ENCODE measurements at places on chromosomes 6 and 20. TPM values are rescaled to one million over a fixed set of nuclear protein-coding genes. Genes with fewer than 3 reads are reported as not detected.
A peak's percentile ranks its signal among the peaks of the same experiment; 100 is the strongest.

GRCh38 chr6:6516666-6517458 lies 71.7 kb upstream of the LY86 start:
- no peak for DNase-seq

DNA sequence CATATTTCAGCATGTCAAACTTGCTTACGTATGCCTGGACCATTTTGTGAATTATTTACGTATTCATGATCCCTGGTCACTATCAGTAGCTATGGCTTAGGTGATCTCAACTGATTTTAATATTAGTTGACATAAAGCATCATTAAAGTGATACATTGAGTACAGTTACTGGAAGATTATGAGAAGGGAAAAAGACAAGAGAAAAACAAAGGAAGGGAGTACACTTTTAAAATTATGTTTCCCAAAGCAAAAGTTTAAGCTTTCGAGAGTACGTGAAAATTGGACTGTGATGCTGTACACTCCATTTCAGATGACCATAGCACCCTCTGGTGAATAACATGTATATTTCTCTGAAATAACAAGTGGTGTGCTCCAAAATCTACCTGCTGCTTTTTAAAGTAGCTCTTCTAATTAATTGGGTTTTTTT lies 215.0 kb upstream of the HSF2 start:
- no peak for DNase-seq

DNA sequence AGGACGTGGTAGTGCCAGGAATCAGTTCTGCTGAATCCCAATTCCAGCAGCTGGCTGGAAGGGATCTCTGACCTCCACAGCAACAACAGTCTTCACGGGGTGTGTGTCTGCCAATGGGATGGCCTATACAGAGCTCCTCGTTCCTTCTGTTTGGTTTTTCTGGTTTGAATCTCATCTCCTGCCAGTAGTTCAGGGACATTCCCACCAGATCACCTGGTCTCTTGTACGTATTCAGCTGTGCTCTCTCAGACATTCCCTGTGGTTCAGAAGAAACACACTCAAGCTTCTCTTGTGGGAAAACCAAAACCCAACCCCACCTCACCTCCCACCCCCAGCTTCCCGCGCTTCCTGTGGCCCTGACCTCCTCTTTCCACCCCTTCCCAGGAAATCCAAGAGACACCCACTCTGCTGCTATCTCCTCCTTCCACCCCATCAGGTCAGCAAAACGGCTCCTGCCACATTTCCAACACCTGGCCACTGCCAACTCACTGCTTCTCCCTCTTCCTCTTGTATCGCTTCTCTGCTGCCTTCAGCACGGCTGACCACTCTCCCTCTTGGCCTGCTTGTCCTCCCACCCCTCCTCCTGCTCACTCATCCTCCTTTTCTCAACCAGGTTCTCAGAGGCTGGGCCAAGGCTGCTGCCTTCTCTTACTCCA lies 63.3 kb upstream of the PTGIS start:
- DNase-seq = no peak

- no peak for DNase-seq
Observed at GRCh38 chr6:119856136-119856535, 506.6 kb upstream of the MAN1A1 start.

DNA sequence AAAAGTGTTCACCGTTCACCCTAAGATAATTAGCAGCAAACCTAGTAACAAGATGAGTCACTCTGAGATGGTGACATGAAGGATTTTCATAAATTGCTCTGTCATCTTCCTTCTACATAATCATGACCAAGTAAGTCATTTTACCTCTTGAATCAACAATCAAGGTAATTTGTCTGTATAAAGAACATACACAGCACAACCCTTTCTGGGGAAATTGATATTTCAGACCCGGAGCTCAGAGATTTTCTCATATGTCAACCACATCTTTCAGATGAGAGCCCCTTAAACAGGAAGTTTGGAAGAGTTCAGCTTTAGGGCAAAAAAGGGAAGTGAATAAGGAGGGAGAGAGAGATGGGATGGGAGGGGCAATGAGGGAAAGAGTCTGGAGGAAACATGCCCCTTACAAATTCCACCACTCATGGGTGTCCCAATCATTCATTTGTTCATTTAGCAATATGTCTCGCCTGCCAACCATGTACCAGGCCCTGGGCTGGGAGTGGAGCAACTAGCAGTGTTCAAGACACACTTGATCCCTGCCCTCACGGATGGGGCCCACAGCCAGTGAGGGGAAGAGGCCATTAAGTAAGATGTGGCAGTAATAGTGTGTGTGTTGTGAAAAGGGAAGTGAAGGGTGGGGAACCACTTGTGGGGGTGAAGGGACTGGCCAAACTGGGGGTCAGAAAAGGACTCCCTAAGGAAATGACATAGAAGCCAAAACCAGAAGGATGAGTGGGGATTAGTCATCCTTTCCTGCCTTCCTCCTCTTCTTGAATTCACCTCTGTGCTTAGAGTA lies 190.9 kb downstream of the MAFB start:
- DNase-seq = peak; percentile 45

GRCh38 chr20:34904202-34904621 lies 27.8 kb downstream of the ACSS2 start:
- DNase-seq = no peak

GRCh38 chr6:48630511-48630910 lies 519.5 kb upstream of the PTCHD4 start:
- no peak for DNase-seq

Gene DYNLT2
- 5.0 TPM for total RNA-seq

DNA sequence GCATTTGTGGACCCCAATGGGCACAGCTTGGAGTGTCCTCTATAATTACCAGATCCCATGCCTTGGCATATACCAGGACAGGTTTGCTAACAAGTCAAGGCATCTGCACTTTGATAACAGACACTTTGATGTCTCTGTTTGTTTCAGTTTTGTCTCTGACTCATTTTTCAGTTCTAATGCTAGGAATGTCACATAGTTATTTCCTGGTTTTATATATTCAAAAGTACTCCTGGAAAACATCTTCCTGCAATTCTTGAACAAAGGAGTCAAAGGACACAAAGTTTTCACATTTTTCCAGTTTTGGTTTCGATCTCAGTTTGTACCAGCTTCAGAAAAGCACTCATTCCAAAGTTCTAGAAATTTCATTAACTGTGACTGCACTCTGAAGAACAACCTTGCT lies 188.1 kb downstream of the FOXC1 start:
- DNase-seq = no peak

DNA sequence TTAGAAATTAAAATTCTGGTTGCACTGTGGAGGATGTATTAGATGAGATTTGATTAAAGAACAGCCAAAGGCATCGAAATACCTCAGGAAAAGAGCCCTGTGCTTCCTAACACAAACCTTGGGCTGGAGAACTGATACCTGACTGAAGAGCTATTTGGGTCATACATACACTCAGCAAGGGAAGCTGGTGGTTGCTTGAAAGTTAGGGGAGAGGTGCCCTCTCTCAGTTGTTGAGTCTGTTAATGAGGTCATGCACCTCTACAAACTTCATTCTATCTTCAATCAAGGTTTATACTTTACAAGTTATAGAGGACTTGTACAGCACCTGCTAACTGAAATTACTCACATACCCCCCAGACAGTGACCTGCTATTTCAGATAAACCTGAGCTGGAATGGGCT lies 25.5 kb downstream of the FAM184A start:
- no peak for DNase-seq

Gene ZBTB46
- 20.4 TPM for total RNA-seq

Gene RBM24
- 4.2 TPM for total RNA-seq

DNA sequence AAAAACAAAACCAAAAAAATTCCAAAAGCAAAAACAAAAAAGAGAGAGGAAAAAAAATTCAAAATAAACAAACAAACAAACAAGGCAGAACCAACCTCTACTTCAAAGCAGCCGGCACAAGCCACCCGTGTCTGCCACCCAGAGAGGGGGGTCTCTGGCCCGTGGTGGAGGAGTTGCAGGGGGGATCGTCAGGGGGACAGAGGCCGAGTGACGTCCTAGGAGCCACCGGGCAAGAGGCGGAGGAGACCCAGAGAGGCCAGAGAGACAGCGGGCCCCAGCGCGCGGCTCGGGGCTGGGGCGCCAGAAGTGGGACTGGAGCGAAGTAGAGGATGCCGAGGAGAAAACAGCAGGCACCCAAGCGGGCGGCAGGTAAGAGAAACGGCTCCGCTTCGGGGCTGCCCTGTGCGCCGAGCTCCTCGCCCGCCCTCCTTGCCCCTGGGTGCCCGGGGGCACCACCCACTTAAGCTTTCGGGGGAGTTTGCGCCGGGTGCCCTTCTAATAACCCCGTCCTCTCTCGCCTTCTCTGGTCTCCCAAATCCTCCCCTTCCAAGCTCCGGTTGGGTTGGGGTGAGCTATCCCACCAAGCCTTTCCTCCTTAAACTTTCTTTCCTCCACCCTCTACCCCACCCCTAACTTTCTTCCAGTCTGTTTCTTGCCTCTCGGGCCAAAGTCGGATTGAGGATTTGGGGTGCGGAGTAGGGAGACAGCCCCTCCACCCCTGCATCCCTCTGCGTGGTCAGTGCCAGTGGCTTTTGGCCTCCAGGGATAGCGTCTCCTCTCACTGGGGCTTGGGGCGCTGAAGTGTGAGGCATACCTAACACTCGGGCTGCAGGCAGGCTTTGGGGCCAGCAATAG lies 1.0 kb downstream of the TSHZ2 start:
- no peak for DNase-seq

Gene C6orf52
- not detected for total RNA-seq

Gene DUSP15
- 31.8 TPM for total RNA-seq

DNA sequence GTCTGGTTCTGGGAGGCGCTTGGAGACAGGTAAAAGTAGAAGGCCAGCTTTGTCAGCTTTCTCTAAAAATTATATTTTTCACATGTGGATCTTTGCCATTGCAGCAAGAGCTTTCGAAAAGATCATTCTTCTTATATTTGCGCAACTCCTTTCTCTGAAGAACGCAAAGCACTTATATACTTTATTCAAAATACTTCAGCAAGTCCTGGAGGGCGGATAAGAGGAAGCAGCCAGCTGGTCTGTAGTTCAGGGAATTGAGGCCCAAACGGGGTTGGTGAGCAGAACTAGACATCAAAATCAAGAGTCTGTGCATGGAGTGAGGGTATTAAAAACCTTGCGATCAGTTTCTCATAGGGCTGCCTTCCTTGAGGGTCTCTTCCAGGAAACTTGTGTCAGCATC lies 182.3 kb downstream of the DTNBP1 start:
- DNase-seq = no peak

DNA sequence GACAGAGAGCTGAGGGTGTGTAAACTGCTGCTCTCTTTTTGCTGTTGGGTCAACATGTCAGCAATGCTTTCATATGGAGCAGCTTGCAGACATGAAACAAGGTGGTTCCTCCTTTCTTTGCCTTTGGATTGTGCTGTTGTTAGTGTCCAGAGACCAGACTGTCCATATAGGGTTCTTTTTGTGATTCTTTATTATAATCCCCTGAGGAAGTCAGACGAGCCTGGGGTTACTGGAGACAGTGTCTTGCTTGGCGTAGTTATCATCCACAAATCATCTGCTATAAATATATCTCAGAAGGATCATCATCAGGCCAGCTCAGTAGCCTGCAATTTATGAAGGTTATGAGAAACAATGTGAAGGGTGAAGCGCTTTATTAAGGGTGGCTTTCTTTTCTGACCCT lies 2.3 kb upstream of the ADGRB3 start:
- no peak for DNase-seq

- DNase-seq = no peak
Observed at GRCh38 chr6:14062345-14063029, 55.1 kb upstream of the CD83 start.

DNA sequence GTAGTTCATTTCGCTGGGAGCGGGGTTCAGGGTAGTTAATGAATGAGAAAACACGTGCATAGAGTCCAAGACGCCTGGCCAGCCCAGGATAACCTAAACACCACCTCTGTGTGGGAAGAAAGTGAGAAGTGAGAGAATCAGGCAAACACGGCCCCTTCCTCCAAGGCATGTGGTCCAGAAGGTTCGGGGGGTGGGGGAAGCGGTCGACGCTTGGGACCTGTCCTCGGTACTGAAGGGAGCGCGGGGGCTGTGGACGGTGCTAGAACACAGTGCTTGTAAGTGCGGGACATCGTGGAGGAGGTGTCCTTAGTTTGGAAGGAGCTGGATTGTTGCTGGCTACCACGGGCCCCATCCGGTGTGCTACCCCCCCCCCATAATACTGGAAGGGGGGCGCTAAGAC lies 1.7 kb upstream of the VSTM2L start:
- no peak for DNase-seq

Gene ADGRB3
- total RNA-seq = 9.6 TPM

GRCh38 chr6:170024940-170025339 lies 265.9 kb downstream of the DLL1 start:
- DNase-seq = no peak

DNA sequence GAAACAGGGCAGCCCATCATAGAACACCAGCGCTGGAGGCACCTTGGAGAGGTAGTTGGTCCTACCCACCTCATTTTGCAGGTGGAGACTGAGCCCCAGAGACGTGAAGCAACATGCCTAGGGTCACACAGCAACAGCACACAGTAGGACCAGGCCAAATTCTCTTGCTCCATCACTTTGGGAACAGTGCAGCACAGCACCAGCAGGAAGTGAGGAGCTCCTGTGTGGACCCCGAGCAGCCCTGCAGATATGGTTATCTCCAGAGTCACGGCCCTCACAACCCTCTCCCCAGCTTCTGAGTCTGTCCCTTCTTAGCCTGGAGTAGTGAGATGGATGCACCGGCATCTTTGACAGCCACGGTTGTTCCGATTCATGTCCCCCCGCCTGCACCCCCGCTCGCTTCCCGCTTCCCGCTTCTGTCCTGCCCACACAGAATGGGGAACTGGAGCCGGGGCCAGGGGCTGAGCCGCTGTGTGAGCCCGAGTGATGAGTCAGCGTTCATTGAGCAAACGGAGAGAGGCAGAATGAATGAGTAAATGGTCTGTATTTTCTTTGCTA lies 72.6 kb upstream of the DUSP22 start:
- DNase-seq = peak; percentile 38

Gene ZNF334
- total RNA-seq = 5.1 TPM

- no peak for DNase-seq
Observed at GRCh38 chr6:14110001-14110818, 7.4 kb upstream of the CD83 start.

DNA sequence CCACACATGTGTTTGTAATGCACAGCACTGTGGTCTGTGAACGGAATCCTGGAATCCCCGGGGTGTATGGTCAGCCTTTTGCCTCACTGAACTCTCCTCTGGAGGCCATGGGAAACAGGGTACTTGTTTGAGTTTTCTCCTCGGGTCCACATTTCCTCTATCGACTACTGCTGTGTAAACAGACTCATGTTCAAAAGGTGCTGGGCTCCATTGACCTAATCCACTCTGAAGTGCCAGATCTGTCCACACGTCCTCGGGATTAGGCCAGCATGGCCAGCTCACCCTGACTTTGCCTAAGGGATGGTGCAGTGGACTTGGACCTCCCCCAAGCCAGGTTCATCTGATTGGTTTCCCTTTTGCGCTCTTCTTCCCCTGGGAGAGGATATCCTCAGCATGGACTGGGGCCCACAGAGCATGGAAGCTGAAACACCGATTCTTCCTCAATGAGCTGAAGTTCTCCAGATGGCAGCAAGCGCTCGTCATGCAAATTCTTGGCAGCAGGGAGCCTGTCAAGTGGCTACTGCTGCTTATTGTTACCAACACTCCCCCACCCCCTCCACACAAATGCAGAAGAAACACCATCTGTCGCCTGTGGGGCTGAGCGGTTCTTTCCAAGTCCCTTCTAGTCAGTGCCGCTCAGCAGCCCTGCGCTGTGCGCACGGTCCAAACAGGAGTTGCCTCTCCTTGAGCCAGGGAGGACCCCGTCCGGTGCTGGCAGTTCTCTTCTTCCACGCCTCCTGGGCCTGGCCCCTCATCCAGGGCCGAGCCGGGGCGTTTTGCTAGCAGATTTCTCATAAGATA lies 292.6 kb upstream of the MARCKS start:
- DNase-seq = peak; percentile 67

Measured in tibial nerve (tissue), 4 donors.